Lung (tissue), 17 donors: ENCODE measurements at places on chromosomes 1 and 21. TPM values are rescaled to one million over a fixed set of nuclear protein-coding genes. Genes with fewer than 3 reads are reported as not detected.

- no peak for DNase-seq
These were observed 328.1 kb upstream of the LYPLAL1 start for GRCh38 chr1:218845589-218845988.

NTNG1 gene
- total RNA-seq: 6.9 TPM

ZNF644 gene
- total RNA-seq: 121 TPM

DNA sequence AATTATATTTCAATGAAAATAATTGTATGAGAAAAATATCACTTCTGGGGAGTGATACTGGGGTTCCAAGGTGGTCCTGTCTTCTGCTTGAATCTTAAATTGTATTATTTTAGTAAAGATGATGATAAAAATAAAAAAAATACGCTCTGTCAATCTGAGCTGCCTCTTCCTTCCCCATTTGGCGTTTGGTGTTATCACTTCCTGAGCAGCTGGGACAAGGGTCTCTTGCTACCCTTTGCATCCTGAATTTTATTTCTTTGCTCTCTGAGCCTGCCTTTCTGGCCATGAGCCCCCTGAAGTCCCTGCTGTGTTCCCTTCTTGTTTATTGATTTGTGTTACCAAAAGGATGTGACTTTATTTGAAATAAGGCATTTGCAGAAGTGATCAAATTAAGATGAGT lies 111.0 kb downstream of the KCNJ6 start:
- DNase-seq: no peak

GRCh38 chr1:203512517-203512847 lies 18.5 kb downstream of the OPTC start:
- DNase-seq: no peak

DNA sequence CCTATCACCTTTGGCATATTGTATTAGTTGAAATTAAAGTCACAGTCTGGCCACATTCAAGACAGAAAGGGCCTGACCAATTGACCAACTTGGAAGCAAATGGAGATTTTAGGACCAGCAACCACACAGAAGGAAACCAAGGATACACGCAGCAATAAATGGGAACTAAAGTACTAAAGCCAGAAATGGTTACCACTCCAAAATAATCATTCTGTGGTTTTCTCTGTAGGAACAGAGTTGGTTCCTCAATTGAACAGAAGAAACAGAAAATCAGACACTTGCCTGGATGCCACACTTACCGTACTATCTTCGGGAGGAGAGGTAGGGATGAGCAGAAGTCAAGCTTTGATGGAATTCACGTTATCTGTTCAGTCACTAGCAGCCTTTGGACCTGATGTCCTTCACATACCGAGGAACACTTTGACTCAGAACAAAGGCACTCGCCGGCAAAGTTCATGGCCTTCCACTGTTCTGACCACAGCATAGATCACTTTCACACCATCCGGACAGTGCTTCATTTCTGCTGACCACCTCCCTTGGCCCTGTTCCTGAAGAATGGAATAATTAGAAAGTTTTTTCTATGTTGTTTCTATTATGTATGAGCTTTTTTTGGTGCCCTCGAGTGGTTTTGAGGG lies 96.9 kb downstream of the LPAR3 start:
- DNase-seq: no peak

DNA sequence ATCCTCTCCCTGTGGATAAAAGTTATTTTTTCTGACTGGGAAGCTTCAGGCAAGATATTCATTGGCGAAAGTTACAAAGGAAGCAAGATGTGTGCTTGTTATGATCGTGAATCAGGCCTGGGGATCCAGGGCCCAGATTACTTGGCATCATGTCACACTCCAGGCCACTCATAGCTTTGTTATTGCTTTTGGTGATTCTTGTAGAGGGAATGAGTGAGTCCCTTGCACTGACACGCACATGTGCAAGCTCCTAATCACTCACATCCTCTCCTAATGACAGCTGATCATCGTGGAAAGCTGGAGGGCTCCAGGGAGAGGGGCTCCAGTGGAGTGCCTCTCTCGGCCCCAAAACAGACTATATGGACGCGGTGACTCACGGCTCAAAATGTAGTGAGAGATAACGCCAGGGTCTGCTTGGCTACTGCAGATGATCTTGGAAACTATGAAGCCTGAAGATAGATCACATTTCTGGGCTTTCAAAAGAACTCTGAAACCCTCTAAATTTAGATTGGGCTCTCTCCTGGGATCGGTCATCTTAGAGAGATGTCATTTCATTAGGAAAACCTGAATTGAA lies 481.1 kb upstream of the USP24 start:
- DNase-seq: no peak
